Kidney (tissue), 22 donors: ENCODE measurements at places on chromosomes 16 and 17.
A peak's percentile ranks its signal among the peaks of the same experiment; 100 is the strongest.

DNA sequence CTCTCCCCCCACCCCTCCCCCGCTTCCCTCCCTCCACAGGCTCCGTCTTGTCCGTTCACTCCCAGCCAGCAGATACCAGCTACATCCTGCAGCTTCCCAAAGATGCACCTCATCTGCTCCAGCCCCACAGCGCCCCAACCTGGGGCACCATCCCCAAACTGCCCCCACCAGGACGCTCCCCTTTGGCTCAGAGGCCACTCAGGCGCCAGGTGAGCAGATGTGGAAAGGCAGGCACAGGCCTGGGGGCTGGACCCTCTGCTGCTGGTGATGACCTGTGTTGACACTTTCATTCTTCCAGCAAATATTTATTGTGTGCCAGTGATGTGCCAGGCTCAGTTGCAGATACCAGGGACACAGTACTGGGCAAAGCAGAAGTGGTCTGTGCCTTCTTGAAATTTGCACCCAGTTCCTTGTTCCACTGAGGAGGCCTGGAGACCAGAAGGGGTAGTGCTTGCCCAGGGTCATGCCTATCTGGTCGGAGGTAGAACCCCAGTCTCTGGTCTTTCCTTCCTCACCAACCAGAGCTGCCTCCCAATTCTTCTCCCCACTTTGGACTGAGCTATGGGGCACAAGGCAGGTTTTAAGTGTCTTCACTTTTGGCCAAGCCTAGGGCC, 10.3 kb upstream of the ABCC3 start:
- no peak for DNase-seq

DNA sequence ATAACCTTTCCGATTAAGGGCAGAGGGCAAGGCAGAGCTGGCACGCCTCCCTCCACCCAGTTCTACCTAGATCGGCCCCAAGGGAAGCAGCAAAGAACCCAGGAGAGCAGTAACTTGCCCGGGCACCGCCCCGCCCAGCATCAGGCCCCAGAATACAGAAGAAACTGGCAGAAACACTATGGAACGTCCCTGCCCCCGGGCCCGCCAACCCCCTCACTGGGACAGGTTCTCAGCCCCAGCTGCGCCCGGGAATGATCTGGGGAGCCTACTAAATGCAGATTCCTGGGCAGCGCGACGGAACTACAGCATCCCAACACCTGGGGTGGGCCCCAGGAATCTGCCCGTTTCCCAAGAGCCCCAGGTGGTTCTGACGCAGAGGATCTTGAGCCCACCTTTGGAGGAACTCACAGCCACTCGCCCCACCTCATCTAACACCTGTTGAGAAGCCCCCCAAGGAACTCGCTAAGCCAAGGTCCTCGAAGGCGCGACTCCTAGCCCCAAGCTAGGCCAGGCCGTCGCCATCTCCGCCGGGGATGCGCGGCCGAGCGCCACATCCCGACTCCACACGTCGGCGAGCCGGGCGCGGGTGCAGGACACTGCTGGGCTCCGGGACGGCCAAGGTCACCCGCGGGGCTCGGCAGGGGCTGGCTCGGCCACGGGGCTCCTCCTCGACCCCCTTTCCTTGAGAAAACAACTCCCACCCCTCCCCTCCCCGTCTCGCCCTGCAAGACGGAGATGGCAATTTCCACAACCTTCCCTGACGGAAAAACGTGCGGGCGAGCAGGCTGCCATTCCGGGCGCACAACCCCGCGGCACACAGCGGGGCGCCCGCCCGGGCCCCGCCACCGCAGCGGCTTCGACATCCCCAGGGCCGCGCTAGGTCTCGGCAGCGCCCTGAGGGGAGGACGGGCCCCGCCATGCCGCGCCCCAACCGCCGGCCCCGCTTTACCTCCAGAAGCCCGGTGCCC, 913 bp downstream of the CDIP1 start:
- DNase-seq = peak; percentile 82

DNA sequence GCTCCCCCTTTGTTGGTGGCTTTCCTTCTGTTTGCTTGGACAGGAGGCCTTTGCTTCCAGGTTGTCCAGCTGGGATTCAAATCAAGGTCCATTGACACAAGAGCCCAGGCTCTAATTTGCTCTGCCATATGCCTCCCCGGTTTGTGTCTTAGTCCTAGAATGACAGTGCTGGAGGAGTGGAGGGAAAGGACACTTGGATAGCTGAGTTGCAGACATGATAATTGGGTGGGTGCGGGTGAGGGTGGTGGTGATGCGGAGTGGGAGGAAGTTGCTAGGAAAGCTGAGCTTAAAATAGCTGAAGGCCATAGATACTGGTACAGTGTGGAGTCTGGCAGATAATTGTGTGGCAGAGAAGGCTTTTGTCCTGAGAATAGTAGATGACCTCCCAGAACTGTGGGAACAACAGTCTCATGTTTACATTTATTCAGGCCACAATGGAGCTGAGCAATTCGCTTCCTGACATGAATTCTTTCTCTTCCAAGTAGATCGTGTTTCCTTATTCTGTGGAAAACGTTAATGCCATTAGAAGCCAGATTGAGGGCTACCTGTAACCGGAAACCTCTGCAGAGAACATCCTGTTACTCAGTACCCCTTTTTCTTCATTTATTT, 23.8 kb downstream of the SEC14L1 start:
- peak; percentile 38 for DNase-seq

- no peak for DNase-seq
Measured at GRCh38 chr17:35404360-35404759, 27.9 kb downstream of the SLFN12 start.

DNA sequence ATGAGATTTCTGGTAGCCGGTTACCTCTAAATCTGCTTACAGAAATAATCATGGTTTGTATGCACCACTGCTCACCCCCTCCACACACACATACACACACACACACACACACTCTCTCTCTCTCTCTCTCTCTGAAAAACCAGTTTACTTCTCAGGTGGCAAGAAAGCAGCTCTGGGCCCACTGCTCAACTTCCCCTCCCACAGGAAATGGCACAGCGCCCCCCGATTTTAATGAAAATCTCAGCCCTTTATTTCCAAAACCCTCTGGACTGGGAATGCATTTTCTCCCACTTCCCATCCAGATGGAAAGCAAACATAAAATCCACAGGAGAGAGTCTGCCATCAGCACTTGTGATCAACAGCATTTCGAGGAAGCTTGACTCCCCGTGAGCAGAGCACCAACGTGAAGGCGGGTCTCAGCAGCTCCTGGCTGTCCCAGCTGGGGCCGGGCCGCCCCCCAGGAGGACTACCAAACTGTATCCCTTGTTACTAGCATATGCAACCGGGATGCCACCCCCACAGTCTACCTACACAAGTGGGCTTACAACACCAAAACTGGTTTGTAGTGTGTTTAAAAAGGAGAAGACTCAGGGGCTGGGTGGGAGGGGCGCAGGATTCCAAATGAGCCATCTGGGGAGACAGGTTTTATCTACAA, 121.1 kb downstream of the SLC39A11 start:
- DNase-seq = peak; percentile 69

DNA sequence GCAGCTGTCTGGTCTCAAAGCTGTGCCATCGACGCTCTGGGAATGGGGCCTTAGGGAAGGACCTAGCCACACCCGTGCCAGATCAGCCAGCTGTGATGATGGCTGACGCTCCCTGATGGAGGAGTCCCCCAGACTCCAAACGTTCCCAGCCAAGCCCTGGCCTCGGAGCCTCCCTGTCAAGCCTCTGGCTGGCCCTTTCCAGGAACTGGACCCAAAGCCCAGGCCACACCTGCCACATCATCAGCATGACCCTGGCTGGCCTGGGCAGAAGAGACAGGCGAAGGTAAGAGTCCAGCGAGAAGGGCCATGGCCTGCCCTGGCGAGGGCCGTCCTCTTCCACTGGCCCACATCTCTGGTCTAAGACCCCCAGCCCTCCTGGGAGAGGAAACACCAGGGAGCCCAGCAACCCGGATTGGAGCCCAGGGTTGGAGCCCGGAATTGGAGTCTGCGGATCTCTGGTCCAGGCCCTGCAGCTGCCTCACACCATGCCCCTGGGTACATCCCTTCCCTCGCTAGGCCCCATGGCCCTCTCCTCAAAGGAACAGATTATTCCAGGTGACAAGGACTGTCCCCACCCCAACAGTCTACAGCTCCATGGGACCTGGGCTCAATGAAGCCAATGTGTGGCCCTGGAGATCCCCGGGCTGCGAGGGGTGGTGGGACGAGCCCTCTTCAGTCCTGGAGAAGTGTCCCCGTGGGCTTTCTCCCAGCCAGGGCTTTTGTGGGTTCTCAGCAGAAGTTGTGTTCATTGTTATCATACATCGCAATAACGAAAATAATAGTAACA, 105.1 kb upstream of the TNRC6C start:
- no peak for DNase-seq

DNA sequence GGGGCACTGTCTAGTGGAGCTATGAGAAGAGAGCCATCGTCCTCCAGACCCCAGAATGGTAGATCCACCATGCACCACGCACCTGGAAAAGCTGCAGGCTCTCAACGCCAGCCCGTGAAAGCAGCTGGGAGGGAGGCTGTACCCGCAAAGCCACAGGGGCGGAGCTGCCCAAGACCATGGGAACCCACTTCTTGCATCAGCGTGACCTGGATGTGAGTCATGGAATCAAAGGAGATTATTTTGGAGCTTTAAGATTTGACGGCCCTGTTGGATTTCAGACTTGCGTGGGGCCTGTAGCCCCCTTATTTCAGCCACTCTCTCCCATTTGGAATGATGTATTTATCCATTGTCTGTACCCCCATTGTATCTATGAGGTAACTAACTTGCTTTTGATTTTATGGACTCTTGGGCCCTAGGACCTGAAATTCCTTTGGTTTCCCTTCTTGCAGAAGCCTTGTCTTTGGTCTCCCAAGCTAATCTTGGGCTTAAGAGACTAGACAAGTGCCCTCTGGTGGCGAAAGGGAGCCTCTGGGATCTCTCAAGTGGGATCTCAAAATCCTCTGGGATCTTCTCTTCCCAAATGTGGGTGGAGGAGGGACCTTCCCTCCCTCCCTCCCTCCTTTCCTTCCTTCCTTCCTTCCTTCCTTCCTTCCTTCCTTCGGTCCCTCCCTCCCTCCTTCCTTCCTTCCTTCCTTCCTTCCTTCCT, 58.2 kb upstream of the HAPSTR1 start:
- DNase-seq = peak; percentile 66

- no peak for DNase-seq
Measured at GRCh38 chr17:5424909-5425308, 4.9 kb downstream of the RPAIN start.

DNA sequence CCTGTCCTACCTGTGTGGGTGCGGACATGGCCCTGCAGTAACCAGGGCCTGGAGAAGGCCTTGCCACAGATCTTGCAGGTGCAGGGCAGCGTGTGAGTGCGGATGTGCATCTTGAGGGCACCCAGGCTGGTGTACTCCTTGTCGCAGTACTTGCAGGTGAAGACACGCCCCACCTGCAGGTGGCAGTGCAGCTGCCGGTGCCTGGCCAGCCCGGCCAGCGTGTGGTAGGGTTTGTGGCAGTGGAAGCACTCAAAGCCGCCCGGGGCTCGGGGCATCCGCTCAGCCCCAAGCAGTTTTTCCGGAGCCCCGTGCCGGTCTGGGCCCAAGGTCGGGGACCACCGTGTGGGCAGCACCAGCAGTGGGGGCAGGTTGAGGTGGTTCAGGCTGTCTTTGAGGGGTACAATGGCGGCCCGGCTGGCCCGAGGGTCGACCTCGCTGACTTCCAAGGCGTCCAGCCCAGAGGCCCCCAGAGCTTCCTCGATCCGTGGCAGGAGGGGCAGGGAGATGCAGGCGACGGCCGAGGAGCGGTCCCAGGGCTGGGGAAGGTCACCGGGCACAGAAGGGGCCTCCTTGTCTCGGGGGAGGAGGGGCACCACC, 5.1 kb downstream of the SNAI3 start:
- no peak for DNase-seq

DNA sequence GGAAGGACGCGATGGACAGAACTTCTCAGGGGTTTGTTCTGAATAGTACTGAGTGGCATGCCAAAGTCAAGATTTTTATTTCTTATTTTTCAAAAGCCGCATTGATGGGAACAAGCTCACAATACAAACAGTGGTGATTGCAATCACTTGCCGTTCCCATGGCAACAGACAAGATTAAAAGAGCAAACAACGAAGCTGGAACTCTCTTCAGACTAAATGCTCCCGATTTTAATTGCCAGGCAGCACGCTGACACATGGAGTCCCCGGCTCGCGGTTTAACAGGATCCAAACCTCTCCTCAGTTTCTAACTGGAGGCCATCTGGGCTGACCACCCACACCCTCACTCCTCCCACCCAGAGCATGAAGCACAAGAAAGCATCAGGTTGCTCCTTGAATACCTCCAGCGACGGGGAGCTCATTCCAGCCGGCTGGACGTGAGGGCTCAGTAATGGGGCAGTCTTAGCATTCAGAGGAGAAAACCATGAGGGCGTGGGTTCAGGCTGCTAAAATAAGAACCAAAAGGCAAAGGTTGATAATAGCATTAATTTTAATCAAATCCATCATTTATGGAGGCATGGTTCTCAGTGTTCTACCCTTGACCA, 41.5 kb downstream of the AIPL1 start:
- DNase-seq = no peak

DNA sequence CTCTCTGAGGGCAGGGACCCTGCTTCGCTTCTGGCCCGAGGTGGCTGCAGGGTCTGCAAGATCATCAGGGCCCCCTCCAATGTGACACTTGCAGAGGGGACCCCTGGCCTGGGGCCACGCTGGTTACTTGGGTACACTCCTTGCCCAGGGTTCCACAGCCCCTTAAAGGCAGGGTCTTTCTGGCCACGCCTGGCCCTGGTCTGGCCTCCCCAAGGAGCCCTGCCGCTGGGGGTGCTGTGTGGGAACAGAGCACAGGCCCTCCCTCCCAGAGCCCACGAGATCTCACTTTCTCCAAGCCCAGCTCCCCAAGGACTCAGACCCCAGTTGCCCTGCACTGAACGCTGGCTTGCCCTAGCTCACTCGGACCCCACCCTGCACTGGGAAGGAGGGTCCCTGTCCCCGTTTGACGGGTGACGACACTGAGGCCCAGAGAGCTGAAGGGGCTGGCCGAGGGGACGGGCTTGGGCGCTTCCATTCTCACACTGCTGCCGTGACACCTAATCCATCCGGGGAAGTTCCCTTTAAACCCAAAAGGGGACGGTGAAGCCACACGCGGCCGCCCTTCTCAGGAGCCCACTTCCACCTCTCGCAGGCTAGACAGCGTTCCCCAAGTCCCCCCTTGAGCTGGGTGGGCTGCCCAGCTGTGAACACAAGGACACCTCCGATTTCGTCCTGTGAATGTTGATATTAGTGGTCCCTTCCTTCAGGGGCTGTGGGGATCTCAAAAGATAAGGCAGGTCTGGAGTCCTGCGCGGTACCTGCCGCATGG, 26.9 kb upstream of the OSGIN1 start:
- DNase-seq = peak; percentile 72

DNA sequence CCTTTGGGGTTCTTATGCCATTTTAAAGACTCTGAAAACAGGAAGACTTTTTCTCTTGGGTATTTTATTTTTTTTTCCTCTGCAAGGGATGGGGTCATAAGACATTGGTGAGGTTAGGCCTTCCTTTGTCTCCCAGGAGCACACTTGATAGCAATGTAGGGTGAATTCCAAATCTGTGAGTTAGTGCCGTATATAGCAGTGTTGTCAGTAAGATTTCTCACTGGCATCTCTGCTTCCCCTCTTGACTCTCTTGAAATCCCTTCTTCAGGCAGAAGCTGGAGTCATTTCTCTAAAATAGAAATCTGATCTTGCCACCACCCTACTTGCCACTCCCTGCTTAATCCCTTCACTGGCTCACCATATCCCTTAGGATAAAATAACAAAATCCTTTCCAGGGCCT, 529.7 kb downstream of the WWOX start:
- no peak for DNase-seq
